ENCODE measurements at places on chromosomes 5 and 9. TPM values are rescaled to one million over a fixed set of nuclear protein-coding genes. Genes with fewer than 3 reads are reported as not detected.

INSL4 gene
- not detected for polyA plus RNA-seq

ITGA2 gene
- polyA plus RNA-seq = not detected

UBE2QL1 gene
- polyA plus RNA-seq = not detected

PCDHB3 gene
- polyA plus RNA-seq = not detected

PCDHGA12 gene
- 0.59 TPM for polyA plus RNA-seq

DNM1 gene
- polyA plus RNA-seq = 0.18 TPM

PCDHA12 gene
- polyA plus RNA-seq = not detected

QRFP gene
- polyA plus RNA-seq = not detected

PFN3 gene
- not detected for polyA plus RNA-seq

GMCL2 gene
- not detected for polyA plus RNA-seq

HAVCR2 gene
- polyA plus RNA-seq = 1.8 TPM

SLC36A3 gene
- not detected for polyA plus RNA-seq

CRB2 gene
- polyA plus RNA-seq = not detected

AMACR gene
- polyA plus RNA-seq = 6.9 TPM

SLC6A19 gene
- polyA plus RNA-seq = not detected

SOHLH1 gene
- polyA plus RNA-seq = not detected

ANKDD1B gene
- 0.15 TPM for polyA plus RNA-seq
